ENCODE measurements at places on chromosomes 12 and 14.

DNA sequence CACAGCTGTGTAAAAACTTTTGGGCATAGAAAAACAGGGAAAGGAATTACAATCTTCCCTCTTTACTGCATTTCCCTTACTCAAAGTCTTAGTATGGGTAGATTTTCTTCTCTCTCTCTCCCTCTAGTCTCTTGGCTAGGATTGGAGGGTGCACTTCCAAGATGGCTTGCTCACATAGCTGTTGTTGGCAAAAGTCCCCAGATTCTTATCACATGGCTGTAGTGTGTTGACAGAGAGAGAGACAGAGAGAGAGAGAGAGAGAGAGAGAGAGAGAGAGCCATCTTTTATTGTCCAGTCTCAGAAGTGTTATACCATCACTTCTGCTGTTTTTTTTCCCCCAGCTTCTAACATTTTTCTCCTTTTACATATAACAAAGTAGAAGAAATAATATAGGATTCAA lies 6.3 kb upstream of the OR4E2 start:
- H3K27ac ChIP-seq = no peak overlapping the region
- no peaks in the 10 kb centered on the region for H3K4me1 ChIP-seq

DNA sequence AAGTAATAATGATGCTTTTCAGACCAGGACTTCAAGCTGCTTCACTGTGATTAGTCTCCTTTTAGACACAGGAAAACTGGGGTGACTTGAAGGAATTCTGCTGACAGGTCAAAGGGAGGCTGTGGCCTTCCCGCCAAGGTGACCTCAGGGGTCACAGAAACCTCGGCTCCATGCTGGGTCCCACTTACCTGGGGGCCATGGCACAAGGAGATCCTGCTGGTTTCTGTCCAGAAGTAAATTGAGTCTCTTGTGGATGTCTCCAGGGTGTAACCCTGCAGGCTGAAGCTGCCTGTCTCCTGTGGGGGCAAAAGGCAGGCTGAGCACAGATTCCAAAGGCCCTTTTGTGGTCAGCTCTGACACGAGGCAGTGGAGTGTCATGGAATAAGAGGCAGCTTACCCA lies 138.7 kb upstream of the MED13L start:
- no peak overlapping the region for H3K27ac ChIP-seq
- H3K4me3 ChIP-seq = no peak overlapping the region
- H3K36me3 ChIP-seq = no peaks in the 10 kb centered on the region
- no peaks in the 10 kb centered on the region for H3K27me3 ChIP-seq

- no peaks in the 10 kb centered on the region for H3K36me3 ChIP-seq
- no peaks in the 10 kb centered on the region for H3K4me1 ChIP-seq
- H3K27me3 ChIP-seq = no peaks in the 10 kb centered on the region
- no peak overlapping the region for H3K27ac ChIP-seq
Observed at GRCh38 chr12:69894800-69895383, 69.9 kb downstream of the MYRFL start.

- H3K27ac ChIP-seq = no peak overlapping the region
- no peaks in the 10 kb centered on the region for H3K4me1 ChIP-seq
- H3K36me3 ChIP-seq = no peaks in the 10 kb centered on the region
- no peak overlapping the region for H3K4me3 ChIP-seq
- DNase-seq = no peak
Observed at GRCh38 chr14:54502602-54503001, 7.1 kb upstream of the CGRRF1 start.

GRCh38 chr14:68816183-68816942 lies 23.5 kb upstream of the ZFP36L1 start:
- peaks cover 72% of the 10 kb centered on the region for H3K4me1 ChIP-seq
- H3K36me3 ChIP-seq = no peaks in the 10 kb centered on the region
- peak overlapping the region; percentile 58 for H3K4me3 ChIP-seq

DNA sequence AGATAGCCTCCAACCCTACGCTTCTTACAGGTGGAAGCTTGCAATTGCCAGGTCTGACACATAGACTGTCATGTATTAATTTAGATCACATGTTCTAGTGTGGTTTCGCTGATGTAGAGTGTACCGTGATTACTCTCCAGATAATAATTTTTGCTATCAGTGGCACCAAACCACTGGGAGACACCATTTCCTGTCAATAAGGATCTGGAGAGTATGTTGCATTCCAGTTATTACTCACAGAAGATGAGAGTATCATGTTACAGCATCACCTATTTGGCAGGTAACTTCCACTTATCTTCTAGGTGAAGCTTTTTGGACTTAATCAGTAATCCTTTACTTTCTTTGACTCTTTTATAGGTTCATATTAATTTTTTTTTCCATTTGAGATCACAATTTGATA lies 147.2 kb downstream of the HELB start:
- no peaks in the 10 kb centered on the region for H3K36me3 ChIP-seq
- DNase-seq = no peak
- H3K27me3 ChIP-seq = no peaks in the 10 kb centered on the region
- no peak overlapping the region for H3K27ac ChIP-seq

GRCh38 chr14:21703357-21704326 lies 30.0 kb upstream of the OR4E1 start:
- H3K36me3 ChIP-seq = no peaks in the 10 kb centered on the region
- no peak overlapping the region for H3K27ac ChIP-seq
- H3K4me3 ChIP-seq = no peak overlapping the region
- H3K27me3 ChIP-seq = no peaks in the 10 kb centered on the region
- no peak for DNase-seq

GRCh38 chr12:52052468-52053186 lies 1.4 kb downstream of the NR4A1 start:
- DNase-seq = peak; percentile 56
- H3K27me3 ChIP-seq = peaks cover 57% of the 10 kb centered on the region
- H3K4me3 ChIP-seq = peak overlapping the region; percentile 54
- peaks cover 34% of the 10 kb centered on the region for H3K4me1 ChIP-seq

GRCh38 chr12:75129275-75129674 lies 80.4 kb downstream of the KCNC2 start:
- no peaks in the 10 kb centered on the region for H3K27me3 ChIP-seq
- no peak overlapping the region for H3K27ac ChIP-seq
- no peaks in the 10 kb centered on the region for H3K4me1 ChIP-seq
- H3K4me3 ChIP-seq = no peak overlapping the region
- no peaks in the 10 kb centered on the region for H3K36me3 ChIP-seq
- no peak for DNase-seq

- H3K27ac ChIP-seq = no peak overlapping the region
- H3K4me3 ChIP-seq = no peak overlapping the region
- no peaks in the 10 kb centered on the region for H3K36me3 ChIP-seq
- no peaks in the 10 kb centered on the region for H3K27me3 ChIP-seq
- no peak for DNase-seq
- H3K4me1 ChIP-seq = no peaks in the 10 kb centered on the region
Observed at GRCh38 chr12:16472631-16473030, 125.2 kb downstream of the MGST1 start.

- H3K4me1 ChIP-seq = no peaks in the 10 kb centered on the region
- H3K27me3 ChIP-seq = no peaks in the 10 kb centered on the region
- DNase-seq = peak; percentile 8
- no peak overlapping the region for H3K27ac ChIP-seq
- peaks cover 23% of the 10 kb centered on the region for H3K36me3 ChIP-seq
- no peak overlapping the region for H3K4me3 ChIP-seq
Observed at GRCh38 chr14:69090187-69090789, 62.6 kb downstream of the DCAF5 start.

GRCh38 chr12:107553211-107553765 lies 132.3 kb upstream of the PWP1 start:
- peaks cover 7% of the 10 kb centered on the region for H3K36me3 ChIP-seq
- H3K4me3 ChIP-seq = no peak overlapping the region
- H3K27ac ChIP-seq = no peak overlapping the region
- H3K27me3 ChIP-seq = no peaks in the 10 kb centered on the region

- peaks cover 67% of the 10 kb centered on the region for H3K27me3 ChIP-seq
- no peaks in the 10 kb centered on the region for H3K4me1 ChIP-seq
- no peak for DNase-seq
- H3K36me3 ChIP-seq = no peaks in the 10 kb centered on the region
Observed at GRCh38 chr14:36582011-36582873, at the start of gene NKX2-8. Gene NKX2-8, minus strand, starts transcription at chr14:36582614. Its CDS starts 225 bp downstream, at chr14:36582389.

DNA sequence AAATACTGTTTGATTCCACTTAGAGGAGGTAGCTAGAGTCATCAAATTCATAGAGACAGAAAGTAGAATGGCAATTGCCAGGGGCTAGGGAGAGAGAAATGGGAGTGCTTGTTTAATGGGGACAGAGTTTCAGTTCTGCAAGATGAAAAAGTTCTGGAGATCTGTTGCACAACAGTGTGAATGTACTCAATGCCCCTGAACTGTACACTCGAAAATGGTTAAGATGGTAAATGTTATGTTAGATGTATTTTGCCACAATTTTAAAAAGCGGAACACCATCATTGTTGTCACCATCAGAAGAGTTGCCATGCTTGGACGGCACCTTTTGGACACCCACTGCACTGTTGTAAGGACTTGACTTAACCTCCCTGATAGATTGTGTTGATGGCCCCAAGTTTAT lies 106.9 kb downstream of the SCARB1 start:
- H3K27me3 ChIP-seq = no peaks in the 10 kb centered on the region
- DNase-seq = no peak
- no peaks in the 10 kb centered on the region for H3K36me3 ChIP-seq

DNA sequence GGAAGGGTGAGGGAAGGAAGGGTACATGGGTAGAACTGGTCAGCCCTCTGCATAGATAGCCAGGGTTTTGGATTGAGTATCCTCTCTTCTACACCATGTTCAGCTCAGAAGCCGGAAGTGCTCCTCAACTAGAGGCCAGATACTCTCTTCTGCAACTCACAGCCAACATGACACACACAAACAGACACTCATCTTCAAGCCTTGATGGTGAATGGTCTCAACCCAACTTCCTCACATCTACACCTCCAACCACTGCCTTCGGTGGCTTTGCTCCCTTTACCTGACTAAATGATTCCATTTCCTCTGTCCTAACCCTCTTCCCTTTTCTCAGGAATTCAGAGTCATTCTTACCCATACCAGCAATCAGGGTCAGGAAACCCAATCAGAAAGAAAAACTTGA lies 7.6 kb upstream of the FKBP11 start:
- peaks cover 64% of the 10 kb centered on the region for H3K36me3 ChIP-seq
- no peaks in the 10 kb centered on the region for H3K27me3 ChIP-seq
- H3K4me1 ChIP-seq = peaks cover 10% of the 10 kb centered on the region
- no peak overlapping the region for H3K27ac ChIP-seq

- H3K36me3 ChIP-seq = no peaks in the 10 kb centered on the region
- no peaks in the 10 kb centered on the region for H3K27me3 ChIP-seq
- peak overlapping the region; percentile 96 for H3K4me3 ChIP-seq
- H3K27ac ChIP-seq = peak overlapping the region; percentile 86
- DNase-seq = no peak
- H3K4me1 ChIP-seq = peaks cover 57% of the 10 kb centered on the region
Observed at GRCh38 chr12:104457746-104458693, 1.3 kb downstream of the CHST11 start.

DNA sequence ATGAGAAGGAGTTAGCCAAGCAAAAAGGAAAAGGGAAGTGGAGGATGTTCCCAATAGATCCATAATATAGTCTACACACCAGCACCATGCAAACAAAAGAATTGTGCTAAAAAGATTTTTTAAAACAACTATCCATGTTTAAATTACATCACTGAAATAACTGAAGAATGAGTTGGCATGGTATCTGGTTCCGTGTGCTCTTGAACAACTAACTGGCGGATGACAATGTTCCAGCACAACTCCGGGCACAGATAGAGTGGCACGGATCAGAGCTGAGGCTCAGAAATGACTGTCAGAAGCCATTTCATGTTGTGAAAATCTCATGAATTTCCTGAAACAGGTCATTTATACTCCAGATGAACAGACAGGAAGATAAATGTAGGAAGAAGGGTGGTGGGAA lies 153.1 kb downstream of the HMGA2 start:
- no peaks in the 10 kb centered on the region for H3K27me3 ChIP-seq
- DNase-seq = no peak
- H3K27ac ChIP-seq = no peak overlapping the region
- no peaks in the 10 kb centered on the region for H3K36me3 ChIP-seq

GRCh38 chr14:54683882-54684794 lies 117.2 kb downstream of the SAMD4A start:
- no peak overlapping the region for H3K4me3 ChIP-seq
- H3K36me3 ChIP-seq = no peaks in the 10 kb centered on the region
- no peak for DNase-seq
- no peaks in the 10 kb centered on the region for H3K27me3 ChIP-seq

DNA sequence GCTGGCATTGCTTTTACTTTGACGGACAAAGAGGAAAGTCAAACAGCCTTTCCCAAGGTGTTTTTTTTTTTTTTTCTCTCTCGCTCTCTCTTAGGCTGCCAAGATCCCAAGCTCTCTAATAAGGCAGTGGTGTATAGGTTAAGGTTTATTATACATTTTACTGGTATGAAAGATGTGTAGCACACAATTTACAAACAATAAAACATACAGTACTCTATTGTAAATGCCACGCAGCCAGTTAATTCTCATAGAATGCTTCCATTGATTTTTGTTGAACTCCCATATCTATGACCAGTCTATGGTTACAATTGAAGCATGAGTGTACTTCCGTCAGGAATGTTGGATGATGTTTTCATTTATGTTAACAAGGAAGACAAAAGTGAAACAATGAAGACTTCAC lies 106.4 kb upstream of the GSC start:
- H3K36me3 ChIP-seq = no peaks in the 10 kb centered on the region
- H3K4me1 ChIP-seq = no peaks in the 10 kb centered on the region
- DNase-seq = no peak
- H3K4me3 ChIP-seq = no peak overlapping the region
- no peaks in the 10 kb centered on the region for H3K27me3 ChIP-seq

DNA sequence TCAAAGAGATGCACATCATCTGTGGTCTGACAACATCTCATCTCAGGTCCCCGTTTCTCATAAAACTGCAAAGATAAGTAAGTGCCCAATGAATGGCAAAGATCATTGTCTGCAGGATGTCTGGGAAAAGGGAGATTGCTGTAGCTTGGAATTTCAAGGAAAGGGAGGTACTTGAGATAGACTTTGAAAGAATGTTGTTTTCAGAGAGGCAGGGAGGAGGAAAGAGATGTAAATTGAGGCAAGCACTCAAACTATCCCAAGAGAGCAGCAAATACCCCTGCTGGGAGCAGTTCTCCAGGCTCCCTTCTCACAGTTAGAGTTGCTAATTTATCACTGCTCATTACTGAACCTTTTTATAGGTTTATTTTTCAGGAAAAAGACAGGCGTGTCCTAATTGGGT lies 107.1 kb downstream of the MYRFL start:
- H3K36me3 ChIP-seq = no peaks in the 10 kb centered on the region
- DNase-seq = no peak
- no peaks in the 10 kb centered on the region for H3K4me1 ChIP-seq
- no peak overlapping the region for H3K27ac ChIP-seq
- no peaks in the 10 kb centered on the region for H3K27me3 ChIP-seq

DNA sequence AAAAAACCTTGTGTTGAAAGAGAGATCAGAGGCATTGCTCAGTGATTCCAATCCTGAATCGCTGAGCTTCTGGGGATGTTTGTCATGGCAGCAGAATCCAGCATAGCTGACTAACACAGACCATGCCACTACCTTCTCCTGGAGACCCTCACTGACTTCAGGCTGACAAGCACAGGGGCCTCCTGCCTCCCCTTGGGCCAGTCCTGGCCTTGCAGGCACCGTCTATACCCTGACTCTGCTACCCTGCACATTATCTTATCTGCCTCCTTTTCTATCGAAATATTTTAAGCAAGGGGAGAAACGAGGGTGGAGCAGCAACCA lies 139.8 kb downstream of the KIF26A start:
- H3K27ac ChIP-seq = no peak overlapping the region
- no peak overlapping the region for H3K4me3 ChIP-seq
- H3K27me3 ChIP-seq = no peaks in the 10 kb centered on the region
- H3K36me3 ChIP-seq = no peaks in the 10 kb centered on the region

- H3K4me1 ChIP-seq = peaks cover 35% of the 10 kb centered on the region
- no peaks in the 10 kb centered on the region for H3K36me3 ChIP-seq
- peak overlapping the region; percentile 10 for H3K27ac ChIP-seq
- no peaks in the 10 kb centered on the region for H3K27me3 ChIP-seq
- H3K4me3 ChIP-seq = peak overlapping the region; percentile 4
Observed at GRCh38 chr12:13097491-13098011, 5.9 kb downstream of the GSG1 start.

All from thymus (tissue), 14 donors.